SK-MEL-5 (cell line): ENCODE measurements at places on chromosomes 7 and 10. TPM values are rescaled to one million over a fixed set of nuclear protein-coding genes. Genes with fewer than 3 reads are reported as not detected.

DNA sequence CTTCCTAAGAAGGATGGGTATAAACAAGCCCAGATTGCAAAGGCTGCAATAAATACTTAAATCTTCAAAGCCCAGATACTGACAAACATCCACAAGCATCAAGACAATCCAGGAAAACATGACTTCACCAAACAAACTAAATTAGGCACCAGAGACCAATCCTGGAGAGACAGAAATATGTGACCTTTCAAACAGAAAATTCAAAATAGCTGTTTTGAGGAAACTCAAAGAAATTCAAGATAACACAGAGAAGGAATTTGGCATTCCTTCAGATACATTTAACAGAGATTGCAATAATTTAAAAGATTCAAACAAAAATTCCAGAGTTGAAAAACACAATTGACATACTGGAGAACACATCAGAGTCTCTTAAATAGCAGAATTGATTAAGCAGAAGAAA, 23.0 kb downstream of the GSDME start:
- no peak for DNase-seq

ZNF853 gene
- 0.16 and 0.35 TPM in 2 replicates for total RNA-seq

GRCh38 chr10:35774109-35774508, 132.0 kb upstream of the FZD8 start:
- no peak for DNase-seq

DNA sequence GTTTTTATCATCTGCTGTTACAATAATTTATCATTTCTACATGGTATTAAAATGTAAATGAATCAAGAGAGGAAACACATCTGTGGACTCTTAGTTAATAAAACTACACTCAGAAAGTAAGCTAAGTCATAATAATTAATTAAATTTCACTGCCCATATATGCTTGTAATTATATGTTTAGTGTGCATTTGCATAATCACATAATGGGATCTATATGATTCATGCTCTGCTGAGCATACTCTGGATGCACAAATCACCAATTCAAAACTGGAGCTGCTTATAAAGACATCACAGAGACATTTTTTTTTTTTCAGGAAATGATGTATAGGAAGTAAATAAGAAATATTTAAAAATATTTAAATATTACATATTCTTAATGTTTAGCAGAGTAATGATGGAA, 151.6 kb upstream of the STEAP4 start:
- no peak for DNase-seq

DNA sequence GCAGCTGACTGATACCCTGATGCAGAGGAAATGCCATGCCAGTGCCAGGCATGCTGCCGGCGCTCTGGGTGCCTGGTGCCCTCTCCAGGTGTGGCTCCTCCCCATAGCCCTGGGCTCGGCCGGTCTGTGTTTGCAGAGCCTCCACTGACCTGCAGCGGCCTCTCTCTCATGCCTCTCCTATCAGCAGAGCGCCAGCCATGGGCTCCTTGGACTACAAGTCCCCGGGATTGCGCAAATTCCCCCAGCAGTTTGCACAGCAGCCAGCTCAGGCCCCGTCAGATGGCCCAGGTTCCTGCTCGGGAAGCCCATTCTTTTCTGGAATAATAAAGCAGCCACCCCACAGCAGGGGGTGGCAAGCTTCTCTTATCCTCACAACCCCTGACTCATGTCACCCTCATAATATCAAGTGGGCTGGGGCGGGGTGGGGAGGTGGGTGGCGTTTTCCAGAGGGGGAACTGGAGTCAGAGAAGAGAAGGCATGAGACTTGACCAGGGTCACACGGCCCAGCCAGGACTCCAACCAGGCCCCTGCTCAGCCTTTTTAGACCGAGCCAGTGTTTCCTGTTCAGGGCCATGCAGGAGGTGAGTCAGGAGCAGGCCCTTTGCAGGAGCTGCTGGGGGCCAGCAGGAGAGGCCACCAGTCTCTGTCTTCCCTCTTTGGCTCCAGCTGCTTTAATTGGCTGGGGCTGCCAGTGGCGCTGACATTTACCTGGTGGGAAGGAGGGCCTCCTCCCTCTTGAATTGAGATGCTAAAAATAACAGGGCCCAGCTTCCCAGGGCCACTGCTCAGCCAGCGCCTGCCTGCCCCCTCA, 58.6 kb downstream of the ZMIZ1 start:
- no peak for DNase-seq
